Thyroid gland (tissue), 4 donors: ENCODE measurements at places on chromosomes 2 and 18. TPM values are rescaled to one million over a fixed set of nuclear protein-coding genes. Genes with fewer than 3 reads are reported as not detected.

DNA sequence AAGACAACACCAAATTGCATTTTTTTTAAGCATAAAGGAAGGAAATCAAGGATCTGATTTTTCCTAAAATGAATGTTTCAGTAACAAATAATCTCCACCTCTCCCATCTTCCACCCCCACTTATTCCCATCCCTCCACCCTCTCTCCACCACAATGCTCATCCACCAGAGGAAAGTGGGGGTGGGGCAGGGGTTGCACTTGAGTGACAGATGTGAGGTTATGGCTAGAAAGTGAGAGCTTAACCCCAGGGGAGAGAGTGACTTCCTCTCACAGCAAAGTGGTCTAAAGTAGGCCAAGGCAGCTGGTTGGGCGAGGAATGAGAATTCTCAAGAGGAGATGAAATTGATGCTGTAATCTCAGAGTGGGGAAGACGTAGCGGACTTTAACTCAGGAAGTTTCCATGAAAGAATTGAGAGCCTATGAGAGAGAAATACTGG, 104.7 kb downstream of the HNRNPLL start:
- no peak for DNase-seq

DNA sequence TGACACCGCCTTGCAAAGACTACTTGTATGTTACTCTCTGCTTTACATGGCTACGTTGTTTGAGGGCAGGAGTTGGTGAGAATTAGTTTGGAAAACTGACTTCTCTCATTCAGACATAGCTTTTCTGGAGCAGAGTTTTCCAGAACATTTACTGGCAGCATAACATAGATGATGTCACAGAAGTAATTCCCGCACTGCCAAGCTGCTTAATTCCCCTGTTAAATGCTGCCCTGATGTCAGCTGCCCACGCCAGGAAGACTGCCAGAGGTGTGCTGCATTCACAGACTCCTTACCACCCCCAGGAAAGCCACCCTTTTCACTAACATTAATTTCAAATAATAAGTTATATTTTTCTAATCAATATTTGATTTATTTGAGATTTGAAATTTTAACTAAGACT, 24.7 kb upstream of the PTPN2 start:
- DNase-seq: no peak

- no peak for DNase-seq
Observed at GRCh38 chr2:100411841-100412292, 5.6 kb downstream of the CHST10 start.

DNA sequence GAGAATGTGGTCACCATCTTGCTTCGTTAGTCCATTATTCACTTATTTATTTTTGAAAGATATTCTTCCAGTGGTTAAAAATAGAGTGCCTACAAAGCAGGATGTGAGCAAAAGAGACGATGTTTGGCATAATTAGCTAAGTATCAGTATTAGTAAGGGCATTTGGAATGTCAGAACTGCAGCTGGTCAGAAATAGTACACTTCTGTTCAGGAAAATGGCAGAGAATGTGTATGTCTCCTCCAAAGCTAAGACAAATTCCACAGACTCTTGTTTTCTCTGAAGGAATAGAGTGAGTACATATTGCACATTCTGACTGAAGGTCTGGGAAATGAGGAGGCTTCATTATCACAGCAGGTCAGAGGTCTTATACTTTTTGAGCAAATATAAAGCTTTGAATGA, 209.0 kb downstream of the L3MBTL4 start:
- DNase-seq: no peak

- no peak for DNase-seq
Observed at GRCh38 chr2:120237491-120237902, 14.3 kb upstream of the TMEM185B start.

DNA sequence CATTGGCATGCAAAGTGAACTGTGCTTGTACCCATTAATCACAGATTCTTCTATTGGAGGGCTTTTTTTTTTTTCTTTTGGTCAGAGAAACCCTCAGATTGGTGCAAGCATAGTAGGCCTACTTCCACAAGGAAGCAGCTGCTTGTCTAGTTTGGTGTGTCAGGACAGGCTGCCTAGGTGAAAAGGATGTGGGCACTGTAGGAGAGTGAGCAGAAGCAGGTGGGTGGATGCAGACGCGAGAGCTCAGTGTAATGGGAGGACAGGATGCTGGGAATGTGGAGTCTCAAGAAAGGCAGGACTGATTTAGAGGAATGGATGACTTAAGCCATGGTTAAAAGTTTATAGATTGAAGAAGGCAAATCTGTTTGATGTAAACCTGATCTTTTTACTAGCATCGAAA, 3.1 kb downstream of the ELP2 start:
- DNase-seq: no peak

GRCh38 chr2:102107741-102108070, 34.8 kb upstream of the IL1R1 start:
- DNase-seq: no peak

- DNase-seq: no peak
Observed at GRCh38 chr2:43054367-43054766, 172.0 kb downstream of the ZFP36L2 start.

Gene CCDC138
- 7.3 TPM for total RNA-seq

Gene ATP6V1C2
- not detected for total RNA-seq
